Hypothalamus (tissue), 51 donors: ENCODE measurements at places on chromosomes 7 and 10.

DNA sequence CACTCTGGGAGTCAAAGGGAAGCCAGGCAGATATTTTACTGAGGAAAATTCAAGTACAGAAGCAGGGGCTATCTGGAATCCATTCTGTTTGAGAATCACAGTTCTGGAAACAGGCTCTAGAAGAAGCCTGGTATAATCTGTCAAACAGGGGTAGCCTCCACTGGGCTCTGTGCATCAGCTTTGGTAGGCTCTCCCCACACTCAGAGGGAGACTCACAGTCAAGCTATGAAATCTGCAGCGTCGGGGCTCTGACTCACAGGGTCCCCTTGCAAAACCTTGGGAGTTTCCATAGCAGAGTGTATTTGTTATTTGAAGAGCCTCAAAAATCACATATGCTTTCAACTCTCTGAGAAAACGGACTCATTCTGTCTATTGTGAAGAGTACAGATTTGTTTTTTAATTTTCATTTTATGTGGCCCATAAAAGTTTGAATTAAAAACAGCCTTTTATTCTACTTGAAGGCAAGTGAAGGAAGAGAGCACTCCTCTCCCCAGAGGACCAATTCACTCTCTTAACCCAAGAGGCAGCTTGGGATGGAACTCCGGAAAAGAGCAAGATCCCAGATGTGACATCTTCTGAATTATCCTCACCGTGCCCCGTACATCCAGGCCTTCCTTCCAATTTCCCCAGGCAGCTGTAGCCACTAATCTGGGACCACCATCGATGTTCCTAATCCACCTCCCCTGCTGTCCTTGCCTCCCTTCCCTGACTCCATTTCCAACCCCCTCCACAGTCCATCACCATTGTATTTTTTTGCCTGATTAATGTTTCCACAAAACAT is 590.9 kb upstream of the MGMT start:
- no peak for DNase-seq

- no peak for DNase-seq
These were observed 250.5 kb downstream of the RAB11FIP2 start for GRCh38 chr10:117796130-117796745.

DNA sequence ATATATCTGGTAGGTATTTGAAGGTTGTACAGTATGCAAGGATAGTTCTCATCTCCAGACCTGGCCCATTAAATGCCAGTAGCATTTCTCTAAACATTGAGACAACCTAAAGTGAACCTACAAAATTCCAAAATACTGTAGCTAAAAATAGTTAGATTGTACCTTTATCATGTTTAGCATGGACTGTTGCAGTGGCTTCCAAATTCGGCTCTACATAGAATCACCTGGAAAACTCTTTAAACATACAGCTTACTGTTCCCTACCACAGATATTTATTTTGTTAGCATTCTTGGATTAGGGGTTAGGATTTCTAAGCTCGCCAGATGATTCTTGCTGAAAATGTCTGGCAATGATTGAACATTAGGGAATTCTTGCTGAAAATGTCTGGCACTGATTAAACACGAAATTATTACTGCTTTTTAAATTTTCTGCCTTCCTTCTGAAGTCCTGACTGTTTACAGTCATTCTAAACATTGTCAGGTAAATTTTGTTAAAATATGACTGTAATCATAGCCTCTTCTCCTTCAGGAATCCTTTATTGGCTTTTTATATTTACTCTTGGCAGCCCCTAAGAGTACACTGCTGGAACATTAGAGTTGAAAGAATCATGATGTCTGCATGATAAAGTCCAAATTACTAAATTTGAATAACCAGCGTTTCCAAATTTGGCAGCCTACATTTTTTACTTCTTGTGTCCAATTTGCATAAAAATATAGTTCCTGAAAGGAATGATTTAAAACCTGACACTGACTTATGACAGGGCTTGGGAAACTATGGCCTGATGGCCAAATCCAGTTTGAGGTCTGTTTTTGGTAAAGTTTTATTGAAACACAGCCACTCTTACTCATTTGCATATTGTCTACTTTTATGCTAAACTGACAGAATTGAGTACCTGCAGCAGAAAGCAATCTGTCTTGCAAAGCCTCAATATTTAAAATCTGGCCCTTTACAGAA is 40.3 kb downstream of the SHOC2 start:
- DNase-seq: no peak

GRCh38 chr7:114922652-114923402 is 933 bp downstream of the MDFIC start:
- peak; percentile 5 for DNase-seq

- no peak for DNase-seq
These were observed 110.5 kb downstream of the VWC2 start for GRCh38 chr7:49883933-49884332.

- DNase-seq: no peak
These were observed 159.2 kb upstream of the FOXP2 start for GRCh38 chr7:114255404-114255841.

GRCh38 chr10:101829561-101830315 is 11.5 kb upstream of the OGA start:
- DNase-seq: no peak
